ENCODE measurements at places on chromosomes 11 and 22.

DNA sequence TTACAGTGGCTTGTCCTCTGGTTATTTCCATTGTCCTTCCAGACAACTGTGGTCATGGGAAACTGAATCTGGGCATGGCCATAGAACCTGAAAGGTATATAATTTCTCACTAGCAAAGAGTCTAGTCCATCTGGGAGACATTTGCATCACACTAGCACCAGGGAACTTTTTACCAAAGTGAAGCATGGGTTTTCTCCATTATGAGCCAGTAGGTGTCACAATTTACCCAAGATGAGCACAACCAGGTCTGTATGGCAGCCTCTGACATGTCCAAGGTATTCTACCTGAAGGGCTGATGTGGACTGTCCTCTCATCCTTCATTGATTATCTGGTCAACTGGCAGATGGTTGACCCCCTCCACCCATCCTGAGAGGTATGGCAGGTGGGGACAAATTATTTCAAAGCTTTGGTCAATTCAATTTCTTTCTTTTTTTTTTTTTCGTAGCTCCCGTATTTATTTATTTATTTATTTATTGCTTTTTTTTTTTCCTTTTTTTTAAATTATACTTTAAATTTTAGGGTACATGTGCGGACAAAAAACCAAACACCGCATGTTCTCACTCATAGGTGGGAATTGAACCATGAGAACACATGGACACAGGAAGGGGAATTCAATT, 425.9 kb downstream of the TMEM135 start:
- peak; percentile 34 for DNase-seq

DNA sequence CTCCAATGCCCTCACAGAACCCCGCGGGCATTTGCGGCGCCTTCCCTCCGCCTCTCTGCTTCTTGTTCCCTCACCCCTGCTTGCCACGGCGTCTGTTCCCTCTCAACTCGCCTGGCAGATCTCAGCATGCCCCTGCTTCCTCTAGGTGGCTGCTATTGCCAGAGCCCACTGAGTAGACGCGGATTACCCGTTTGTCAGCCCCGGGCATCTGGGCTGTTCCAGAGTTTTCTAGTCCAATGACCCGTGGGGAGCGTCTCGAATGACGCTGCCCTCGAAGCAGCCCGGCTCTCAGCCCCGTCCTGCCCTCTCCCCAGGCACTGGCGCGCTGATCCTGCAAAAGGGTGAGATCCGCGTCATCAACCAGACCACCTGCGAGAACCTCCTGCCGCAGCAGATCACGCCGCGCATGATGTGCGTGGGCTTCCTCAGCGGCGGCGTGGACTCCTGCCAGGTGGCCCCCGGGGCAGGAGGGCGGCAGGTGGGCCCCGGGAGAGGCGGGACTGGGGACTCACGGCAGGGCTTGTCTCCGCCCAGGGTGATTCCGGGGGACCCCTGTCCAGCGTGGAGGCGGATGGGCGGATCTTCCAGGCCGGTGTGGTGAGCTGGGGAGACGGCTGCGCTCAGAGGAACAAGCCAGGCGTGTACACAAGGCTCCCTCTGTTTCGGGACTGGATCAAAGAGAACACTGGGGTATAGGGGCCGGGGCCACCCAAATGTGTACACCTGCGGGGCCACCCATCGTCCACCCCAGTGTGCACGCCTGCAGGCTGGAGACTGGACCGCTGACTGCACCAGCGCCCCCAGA, 49.7 kb downstream of the ST14 start:
- DNase-seq: no peak

DNA sequence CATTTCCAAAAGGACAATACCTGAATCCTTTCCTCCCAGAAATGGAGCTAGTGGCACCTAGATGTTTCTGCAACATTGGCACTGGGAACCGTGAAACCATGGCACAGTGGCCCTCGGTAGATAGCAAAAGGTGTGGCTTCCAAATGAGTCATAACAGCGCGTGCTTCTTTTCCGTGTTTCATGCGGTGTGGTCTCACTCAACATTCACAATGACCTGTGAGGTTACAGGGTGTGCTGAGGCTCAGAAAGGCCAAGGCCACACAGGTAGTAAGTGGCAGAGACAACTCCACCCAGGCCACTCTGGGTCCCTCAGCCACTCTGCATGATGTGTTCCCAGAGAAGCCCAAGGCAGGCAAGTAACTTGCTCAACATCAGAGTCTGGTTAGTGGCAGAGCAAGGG, 67.4 kb downstream of the TP53I11 start:
- DNase-seq: no peak

DNA sequence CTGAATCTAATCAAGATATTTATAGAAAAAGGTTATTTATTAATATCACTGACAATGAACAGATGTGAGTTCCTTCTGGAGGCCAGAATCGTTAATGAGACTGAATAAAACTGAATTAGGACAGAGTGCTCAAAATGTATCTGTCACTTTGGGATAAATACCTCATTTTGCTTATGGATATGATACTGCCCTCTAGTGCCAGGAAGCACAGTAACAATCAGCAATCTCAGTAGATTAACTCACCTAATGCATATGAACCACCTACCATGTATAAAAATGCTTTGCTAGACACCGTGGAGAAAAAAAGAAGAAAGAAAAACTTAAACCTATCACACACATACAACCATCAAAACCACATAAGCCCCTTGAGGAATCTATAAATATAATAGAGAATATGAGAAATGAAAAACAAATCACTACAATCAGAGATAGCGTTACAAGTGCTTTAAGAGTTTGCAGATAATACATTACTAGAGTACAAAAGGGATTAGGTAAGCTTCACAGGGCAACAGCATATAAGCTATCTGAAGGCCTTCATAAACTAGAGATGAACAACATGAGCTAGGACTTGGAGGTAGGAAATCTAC, 117.4 kb downstream of the SGSM3 start:
- DNase-seq: peak; percentile 45

DNA sequence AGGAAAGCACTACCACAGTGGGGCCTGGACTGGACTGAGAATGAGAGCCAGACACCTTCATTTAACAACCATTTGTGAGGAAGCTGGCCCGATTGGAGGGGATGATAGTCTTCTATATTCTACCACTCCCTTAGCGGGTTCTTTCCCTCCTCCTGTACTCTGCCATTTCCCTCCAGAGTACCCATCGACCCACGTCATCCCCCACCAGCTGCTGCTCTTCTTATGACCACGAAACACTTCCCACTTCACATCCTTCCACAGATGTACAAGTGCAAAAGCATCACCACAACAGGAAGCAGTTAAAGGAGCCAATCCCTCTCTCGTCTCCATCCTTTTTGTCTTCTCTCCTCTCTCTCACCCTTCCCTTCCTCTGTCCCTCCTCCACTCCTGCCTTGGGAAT, 18.0 kb upstream of the UBASH3B start:
- DNase-seq: no peak

- DNase-seq: peak; percentile 60
Measured at GRCh38 chr11:13073119-13073981, 64.2 kb downstream of the RASSF10 start.

- DNase-seq: no peak
Measured at GRCh38 chr11:66580803-66581202, 12.1 kb downstream of the CCDC87 start.

- DNase-seq: no peak
Measured at GRCh38 chr11:9302448-9302847, 11.9 kb downstream of the TMEM41B start.

DNA sequence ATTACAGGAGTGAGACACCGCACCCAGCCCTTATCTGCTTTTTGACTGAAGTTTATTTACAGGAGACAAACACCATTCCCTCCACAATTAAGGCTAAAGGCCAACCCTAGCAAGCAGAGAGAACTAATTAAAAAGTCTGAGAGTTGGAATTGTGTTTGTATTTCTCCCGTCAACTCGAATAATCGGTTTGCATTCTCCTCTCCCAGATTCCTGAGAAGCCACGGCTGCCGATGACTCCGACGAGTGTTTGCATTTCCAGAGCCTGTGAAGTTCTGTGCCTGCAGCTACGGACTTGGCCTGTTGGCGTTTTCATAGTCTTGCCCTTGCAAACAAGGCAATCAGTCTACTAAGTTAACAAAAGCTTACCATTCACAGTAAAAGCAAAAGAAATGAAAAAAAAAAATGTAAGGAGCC, 73.2 kb upstream of the NUP50 start:
- peak; percentile 21 for DNase-seq

DNA sequence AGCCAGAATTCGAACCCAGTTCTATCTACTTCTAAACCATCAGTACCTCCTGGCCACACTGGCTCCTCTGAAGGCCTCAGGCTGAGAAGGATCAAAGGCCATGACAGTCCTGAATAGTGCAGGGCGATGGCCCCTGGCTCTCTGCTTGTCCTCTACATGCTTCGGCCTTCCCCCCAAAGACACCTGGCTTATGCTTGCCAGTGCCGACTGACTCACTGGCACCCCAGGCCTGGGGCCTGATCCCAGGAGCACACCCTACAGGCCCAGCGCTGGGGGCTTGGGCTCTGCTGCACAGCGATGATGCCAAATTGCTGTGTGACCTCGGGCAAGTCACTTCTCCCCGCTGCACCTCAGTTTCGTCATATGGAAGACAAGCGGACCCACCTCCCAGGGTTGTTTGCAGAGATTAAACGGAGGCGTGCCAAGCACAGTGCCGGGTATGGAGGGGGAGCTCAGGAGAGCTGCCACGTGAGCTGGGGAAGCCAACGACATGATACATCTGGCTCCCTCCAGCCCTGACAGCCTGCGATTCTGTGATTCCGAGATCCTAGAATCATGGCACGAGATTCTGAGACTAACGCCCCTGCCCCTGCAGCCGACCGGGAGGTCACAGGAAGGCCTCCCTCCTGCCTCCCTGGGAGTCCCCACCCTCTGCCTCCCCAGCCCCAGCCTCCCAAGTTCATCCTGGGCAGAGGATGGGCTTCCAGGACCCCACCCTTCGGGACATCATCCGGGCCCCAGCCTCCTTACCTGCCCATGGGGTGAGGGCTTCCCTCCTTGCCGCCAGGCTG, 1.0 kb downstream of the SSTR3 start:
- no peak for DNase-seq

DNA sequence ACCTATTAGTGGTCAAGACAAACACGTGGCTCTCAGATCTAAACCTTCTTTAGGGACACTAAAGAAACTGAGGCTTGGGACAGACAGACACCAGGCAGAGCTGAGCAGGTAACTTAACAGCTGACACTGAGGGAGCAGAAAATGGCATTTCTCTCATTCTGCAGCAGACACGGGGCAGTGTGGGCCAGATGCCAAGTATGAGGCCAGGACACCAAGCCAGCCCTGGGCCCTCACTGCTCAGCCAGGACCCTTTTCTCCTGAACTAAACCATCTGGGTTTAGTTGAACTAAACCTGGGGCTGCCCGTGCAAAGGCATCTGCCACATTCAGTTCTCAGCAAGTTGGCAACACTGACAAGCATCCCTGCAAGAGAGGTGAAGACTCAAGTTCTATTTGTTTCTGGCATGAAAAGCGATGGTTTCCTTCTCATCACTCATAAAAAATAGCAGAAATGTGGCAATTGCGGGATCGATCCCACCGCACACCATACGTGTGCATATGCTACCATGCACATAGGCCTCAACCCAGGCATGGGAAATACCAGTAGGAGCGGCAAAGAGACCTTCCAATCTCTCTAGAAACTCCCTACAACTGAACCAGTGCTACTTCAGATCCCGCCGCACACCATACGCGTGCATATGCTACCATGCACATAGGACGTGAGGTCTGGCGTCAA, 100.1 kb upstream of the BID start:
- DNase-seq: no peak

GRCh38 chr11:42237701-42238235, 778.3 kb upstream of the LRRC4C start:
- DNase-seq: peak; percentile 44

DNA sequence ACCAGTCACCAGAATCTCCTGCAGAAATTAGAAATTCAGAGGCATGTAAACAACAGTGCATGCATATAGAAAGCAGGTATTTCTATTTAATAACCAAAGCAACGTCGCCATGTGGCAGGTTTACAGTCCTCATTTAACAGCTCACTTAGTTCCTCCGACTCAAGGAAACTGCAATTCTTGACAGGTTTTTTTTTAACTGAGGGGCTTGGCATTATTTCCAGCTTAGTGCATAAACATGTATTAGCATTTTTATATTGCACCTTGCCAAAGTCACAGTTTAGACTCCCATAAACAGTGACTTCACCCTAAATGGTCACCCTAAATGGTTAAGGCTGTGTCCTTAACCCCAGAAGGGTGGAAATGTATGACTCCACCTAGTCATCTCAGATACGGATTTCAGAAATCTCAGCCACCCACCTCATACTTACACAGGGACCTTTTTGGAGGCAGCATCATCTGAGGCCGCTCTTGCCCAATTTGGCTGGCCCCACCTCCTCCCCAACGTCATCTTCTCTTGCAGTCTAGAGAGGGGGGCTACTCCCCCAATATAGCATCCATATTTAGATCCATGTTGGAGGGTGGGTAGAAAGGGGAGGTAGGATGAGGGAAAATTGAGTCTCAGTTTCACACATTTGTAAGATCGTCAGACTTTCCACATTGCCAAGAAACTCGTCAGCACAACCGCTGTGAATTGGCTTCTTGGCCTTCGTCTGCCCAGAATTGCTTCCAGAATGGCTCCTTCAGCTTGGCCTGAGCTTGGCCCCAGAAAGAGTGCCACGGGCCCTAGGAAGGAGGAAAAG, 31.8 kb upstream of the SLC35C1 start:
- DNase-seq: peak; percentile 6

- DNase-seq: no peak
Measured at GRCh38 chr11:2585566-2586086, 114.2 kb downstream of the KCNQ1OT1 start.

- no peak for DNase-seq
Measured at GRCh38 chr22:36998620-36999351, 20.5 kb downstream of the TST start.

DNA sequence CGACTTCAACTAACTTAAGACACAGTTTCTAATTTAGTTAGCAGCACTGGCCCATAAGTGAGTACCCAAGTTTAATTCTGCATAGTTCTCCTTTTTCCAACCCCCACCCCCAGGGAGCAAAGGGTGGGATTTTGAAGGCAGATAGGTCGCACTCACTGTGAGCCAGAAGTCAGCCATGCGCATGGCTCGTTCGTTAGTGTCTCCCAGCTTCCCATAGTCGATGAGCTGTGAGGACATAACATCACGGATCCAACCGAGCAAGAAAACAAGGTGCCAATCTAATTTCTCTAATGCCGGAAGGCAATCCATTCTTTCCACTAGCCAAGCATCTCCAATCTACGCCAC, 577 bp downstream of the MRPL17 start:
- DNase-seq: no peak

DNA sequence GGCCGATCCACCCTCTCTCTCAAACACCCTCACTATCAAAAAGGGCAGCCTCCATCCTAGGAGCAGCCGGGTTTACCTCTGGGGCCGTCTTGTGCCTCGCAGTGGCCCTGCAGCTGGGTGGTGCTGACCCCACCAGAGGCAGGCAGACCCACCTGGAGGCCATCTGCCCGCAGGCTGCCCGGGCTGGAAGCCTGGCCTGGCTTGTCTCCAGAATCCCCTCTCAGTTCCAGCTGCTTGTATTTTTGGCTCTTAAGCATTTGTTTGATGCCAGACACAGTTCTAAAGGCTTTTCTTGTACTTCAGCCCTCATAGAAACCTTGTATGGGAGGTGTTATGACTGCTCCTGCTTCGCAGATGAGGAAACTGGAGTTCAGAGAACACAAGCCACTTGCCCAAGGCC, 4.2 kb upstream of the NFAM1 start:
- no peak for DNase-seq
